ENCODE measurements at places on chromosomes 1 and 21.

DNA sequence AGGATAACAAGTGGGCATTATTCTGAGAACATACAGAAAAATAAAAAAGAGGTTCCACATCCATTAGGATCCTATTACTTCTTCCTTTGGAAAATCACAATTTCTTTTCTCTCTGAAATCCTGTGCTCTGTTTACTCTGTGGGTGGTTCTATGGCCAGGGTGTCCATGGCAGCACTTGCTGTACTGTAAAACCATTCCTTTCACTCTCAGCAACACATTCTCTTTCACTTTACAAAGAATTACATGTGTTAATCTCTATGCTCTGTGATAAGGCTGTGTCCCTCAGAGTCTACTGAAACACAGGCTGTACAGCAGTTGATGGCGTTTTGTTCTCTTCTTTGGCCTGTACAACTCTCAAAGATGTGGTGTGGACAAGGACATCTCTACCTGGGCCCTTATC, 524.1 kb downstream of the PTBP2 start:
- no peak for DNase-seq

GRCh38 chr21:46005481-46005881, 23.9 kb downstream of the COL6A1 start:
- DNase-seq: no peak

DNA sequence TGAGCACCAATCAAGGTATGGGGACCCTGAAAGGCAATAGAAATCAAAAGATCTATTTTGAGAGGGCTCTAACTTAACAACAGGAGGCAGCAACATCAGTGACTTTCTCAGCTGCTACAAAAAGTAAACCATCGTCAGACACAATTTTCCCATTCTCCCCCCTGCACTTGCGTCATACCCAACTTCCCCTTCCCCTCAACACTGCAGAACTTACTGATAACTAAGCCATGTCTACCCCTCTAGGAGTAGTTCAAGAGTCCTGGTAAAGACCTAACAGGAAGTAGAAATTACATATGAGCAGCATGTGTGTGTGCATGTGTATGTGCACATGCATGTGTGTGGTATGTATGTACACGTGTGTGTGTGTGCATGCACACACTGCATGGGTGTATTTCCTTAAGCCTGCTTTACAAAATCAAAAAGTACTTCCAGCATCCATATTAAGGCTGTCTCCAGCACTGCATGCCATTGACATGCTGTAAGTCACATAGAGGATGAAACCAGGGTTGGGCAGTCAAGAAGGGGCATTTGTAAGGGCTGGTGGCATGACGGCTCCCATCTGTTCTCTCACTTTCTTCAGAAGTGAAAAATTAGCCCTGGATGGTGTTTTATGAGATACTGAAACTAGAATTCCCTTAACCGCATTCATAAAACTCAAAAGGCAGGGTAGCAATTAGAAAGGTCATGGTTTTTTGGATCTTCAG, 460.1 kb upstream of the RUNX1 start:
- DNase-seq: no peak

- no peak for DNase-seq
Measured at GRCh38 chr1:208431721-208432120, 187.5 kb upstream of the PLXNA2 start.

- DNase-seq: no peak
Measured at GRCh38 chr1:24964811-24965570, 34.9 kb upstream of the RUNX3 start.

- DNase-seq: no peak
Measured at GRCh38 chr1:62433861-62434617, 2.8 kb upstream of the USP1 start.

GRCh38 chr1:208264469-208265121, 20.4 kb upstream of the PLXNA2 start:
- no peak for DNase-seq

DNA sequence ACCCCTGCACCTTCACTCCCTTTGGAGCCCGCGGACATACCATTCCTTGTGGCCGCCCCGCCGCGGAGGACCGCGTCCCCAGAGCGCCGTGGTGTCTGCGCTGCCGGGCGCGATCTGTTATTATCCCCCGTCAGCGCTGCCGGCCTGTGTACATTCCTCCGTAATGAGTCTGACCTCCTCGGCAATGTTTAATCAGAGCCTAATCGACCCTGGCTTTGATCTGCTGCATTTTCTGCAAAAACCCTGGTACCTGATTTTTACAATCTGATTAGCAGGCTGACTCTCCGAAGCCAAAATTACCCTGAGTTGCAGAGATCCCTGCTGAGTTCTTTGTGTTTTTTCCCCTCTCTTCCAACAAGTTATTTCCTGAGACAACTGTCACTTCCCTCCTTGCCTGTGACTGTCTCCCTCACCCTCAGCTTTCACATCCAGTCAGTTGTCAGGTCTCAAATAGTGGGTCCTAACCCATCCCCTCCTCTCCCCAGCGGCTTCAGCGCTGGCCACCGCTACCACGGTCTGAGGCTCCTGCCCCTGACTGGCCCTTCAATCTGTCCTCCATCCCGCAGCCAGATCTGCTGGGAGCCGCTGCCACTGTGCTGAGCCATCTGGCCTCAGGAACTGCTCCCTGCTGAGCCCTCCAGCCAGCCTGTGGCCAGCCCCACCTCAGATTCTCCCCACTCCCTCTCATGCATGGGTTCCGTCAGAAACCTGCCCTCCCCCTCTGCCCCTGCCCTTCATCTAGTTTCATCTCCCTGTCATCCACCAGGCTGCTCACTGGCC, 53.5 kb downstream of the GLIS1 start:
- DNase-seq: no peak

DNA sequence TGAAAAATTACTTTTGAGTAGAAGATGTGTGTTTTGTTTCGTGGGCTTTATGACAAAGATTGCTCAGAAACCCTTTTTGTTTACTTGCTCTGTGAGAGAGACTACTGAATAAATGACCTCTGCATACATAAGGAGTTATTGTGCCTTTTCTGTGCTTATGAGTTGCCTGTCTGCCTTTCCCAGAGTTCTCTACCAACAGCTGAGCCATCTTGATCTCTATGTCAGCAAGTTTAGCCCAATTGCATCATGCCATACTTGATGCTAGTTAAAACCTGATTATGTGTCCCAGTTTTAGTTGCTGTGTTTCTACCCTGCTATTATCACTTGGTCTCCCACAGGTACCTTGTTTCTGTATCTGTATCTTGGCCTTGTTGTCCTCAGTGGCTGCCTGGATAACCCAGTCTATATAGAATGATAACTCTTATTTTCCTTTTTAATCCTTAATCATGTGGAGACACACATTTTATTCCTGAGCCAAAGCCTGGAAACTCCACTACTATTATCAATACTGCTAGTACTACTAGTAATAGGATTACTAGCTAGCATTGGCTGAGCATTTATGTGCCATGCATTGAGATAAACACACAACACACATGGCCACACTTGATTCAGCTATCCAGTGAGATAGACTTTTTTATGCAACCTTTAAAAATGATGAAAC, 28.7 kb upstream of the GNG12 start:
- no peak for DNase-seq

- no peak for DNase-seq
Measured at GRCh38 chr1:54490361-54491248, 57.4 kb upstream of the ACOT11 start.

- DNase-seq: no peak
Measured at GRCh38 chr1:163771637-163772036, 449.9 kb downstream of the NUF2 start.

DNA sequence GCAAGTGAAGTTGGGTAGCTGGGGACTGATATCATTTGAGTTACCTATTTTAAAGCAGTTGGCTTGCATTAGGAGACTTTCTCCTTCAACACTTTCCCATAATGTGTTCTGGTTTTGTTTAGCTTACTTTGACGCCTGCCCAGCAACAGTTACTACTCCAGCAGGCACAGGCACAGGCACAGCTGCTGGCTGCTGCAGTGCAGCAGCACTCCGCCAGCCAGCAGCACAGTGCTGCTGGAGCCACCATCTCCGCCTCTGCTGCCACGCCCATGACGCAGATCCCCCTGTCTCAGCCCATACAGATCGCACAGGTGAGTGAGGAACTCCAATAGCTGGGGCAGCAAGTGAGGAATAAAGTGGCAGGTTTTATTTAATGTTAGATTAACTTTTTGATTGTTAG, 144.3 kb downstream of the CD247 start:
- no peak for DNase-seq

DNA sequence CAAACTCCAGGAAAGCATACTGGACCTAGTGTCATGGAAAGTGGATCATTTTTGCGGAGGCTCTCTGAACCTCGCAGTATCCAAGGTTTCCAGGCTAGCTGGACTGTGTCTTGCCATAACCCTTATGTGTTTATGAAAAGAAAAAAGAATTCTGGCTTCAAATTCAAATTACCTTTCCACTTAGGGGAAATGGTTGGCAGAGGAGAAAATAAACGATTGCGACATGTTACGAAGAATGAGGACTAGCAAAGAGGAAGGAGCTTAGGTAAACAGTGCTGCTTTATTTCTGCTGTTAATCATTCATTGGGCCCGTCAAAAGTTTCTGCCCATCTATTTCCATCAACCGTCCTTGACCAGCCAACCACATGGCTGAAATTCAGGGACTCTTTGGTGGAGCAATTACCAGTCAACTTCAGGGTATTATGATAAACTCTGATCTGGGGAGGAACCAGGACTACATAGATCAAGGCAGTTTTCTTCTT, at the start of gene C4BPA:
TSS of gene C4BPA (plus strand) at position 342 of the 482 bp plus-strand sequence. CDS start 8,793 bp downstream, outside the sequence.
- no peak for DNase-seq

DNA sequence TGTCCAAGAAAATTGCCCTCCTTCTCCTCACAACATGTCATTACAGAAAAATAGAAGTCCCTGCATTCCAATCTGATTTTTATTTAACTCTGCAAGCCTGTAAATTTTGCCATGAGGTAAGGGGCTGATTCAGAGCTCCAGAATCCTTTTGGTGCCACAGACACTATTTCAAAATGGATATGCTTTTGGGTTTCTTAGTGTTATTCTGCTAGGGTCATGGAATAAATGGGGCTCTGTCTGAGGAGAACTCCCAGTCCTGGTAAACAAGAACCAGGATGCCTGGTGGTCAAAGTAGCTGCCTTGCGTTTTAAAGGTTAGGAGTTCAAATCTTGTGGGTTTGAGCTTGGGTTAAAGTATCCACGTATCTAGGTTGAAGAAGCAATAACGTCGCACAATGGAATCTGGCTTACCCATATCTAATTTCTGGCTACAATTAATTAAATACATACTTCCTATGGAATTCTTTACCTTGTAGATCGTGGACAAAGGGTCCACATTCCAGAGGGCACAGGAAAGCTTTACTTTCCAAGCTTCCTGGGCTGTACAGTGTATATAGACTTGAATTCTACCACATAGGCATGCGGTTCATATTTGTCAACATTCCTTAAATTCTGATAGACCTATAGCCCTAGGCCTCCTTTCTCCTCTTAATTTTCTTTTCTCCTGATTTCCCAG, 98.0 kb upstream of the CDC42BPA start:
- no peak for DNase-seq

GRCh38 chr1:183546427-183546826, 43.8 kb downstream of the NCF2 start:
- no peak for DNase-seq

DNA sequence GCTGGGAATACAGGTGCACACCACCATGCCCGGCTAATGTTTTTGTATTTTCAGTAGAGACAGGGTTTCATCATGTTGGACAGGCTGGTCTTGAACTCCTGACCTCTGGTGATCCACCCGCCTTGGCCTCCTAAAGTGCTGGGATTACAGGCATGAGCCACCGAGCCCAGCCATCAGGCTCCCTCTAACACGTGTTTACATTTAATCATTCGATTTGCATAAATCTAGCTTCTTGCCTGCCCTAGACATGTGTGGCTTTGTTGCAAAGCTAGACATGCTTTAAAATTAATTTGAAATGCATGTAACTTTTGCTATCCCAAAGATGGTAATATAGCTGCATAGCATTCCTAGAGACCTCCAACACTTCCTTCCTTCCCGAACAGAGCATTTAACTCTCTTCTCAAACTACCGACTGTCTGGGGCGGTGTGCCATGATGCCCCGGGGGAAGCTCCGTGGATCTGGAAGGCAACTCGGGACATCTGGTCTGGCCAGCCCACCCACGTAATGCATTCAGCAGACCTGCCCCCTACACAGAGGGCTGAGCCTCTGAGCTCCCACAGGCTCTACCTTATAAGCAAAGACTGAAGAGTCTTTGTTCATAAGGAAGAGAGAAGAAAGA, 34.6 kb upstream of the NID1 start:
- no peak for DNase-seq

GRCh38 chr21:36549470-36549869, 69.5 kb upstream of the CLDN14 start:
- no peak for DNase-seq

GRCh38 chr1:20142001-20142710, 3.0 kb downstream of the PLA2G2F start:
- no peak for DNase-seq

DNA sequence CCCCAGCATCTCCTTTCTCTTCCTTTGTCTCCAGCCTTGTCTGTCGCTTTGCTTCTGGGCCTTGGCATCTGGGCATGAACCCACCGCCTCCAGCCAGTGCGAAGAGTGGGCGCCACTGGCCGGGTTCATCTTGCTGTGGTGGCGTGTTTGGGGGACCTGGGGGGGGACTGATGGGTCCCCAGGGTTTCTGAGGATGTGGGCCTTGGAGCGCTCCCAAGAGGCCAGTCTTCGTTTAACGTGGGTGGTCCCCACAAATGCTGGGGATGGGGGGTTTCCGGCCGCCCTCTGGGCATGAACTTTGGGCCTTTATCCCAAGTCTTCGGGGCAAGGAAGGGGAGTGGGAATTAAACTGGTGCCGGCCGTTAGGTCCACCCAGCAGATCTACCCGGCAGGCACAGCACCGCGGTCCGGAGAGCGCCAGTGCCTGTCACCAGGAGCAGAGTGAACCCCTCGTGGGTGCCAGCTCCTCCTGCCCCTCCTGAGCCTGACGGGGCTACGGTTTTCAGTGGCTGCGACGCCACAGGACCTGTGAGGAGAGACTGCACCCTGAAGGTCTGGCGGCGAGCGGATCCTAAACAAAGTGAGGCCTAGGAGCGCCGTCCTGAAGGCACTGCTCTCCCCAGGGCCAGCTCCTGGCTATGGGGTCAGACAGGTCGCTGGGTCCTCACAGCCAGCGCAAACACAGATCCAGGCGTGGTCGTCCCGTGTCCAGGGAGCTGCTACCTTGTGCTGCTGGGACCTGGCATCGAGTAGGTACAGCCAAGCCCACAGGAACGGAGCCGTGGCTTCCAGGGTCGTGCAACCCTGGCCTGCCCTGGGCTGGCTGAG, 12.1 kb upstream of the C1orf174 start:
- DNase-seq: no peak

Measured in midbrain (tissue), 1 donor.